ENCODE measurements at places on chromosomes 16 and 17.
A peak's percentile ranks its signal among the peaks of the same experiment; 100 is the strongest.

DNA sequence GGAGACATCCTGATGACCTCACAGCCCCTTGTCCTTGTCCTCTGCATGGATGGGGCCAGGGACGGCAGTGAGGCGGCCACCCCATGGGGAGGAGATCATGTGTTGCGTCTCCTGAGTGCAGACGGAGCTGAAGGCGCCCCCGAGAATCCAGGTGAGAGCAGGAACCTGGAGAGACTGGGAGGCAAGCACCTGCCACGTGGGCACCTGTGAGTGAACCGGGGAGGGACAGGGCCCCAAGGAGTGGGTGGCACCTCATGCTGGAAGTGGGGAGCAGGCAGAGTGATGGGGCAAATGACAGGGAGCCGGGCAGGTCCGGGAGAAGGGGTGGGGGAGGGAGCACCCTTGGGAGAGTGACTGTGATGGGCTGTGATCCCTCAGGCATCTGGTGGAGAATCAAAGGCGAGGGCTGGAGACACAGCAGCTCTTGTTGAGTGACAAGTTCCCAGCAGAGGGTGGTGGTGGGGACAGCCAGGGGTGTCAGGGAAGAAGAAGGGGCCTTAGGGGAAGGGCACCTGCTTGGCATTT, 174.3 kb upstream of the CHMP6 start:
- DNase-seq = no peak

DNA sequence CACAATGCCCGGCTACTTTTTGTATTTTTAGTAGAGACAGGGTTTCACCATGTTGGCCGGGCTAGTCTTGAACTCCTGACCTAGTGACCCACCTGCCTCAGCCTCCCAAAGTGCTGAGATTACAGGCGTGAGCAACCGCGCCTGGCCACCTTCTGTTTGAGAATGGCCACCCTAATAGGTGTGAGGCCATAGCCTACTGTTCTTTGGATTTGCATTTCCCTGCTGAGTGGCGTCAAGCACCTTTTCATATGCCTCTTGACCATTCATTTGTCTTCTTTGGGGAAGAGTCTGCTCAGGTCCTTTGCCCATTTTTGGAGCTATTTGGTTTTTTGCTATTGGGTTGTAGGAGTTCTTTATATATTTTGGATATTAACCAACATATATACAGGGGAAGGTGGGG, 276.7 kb downstream of the PARN start:
- DNase-seq = no peak

DNA sequence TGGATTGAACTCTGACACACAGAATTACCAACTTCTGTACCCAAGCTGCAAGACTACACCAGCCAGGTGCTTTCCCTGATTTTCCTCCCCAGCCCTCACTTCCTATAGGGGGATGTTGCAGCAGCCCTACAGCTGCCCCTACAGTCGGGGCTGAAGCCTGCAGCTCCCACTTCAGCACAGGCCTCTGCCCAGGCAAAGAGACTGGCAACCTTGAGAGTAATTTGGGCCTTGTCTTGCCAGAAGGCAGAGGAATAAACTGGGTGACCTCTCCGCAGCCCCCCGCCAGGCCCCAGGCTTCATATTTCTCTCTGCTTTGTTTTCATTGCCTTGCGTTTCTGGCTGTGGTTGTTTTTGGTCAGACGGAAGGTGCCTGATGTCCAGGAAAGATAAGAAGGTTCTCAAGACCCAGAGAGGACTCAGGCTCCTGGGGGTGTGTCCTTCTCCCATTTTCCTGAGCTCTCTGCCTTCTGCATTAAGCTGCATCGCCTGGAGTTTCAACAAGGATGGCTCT, 32.0 kb downstream of the SLC6A4 start:
- DNase-seq = no peak

GRCh38 chr17:79785900-79786810, 8.2 kb downstream of the CBX2 start:
- no peak for DNase-seq

DNA sequence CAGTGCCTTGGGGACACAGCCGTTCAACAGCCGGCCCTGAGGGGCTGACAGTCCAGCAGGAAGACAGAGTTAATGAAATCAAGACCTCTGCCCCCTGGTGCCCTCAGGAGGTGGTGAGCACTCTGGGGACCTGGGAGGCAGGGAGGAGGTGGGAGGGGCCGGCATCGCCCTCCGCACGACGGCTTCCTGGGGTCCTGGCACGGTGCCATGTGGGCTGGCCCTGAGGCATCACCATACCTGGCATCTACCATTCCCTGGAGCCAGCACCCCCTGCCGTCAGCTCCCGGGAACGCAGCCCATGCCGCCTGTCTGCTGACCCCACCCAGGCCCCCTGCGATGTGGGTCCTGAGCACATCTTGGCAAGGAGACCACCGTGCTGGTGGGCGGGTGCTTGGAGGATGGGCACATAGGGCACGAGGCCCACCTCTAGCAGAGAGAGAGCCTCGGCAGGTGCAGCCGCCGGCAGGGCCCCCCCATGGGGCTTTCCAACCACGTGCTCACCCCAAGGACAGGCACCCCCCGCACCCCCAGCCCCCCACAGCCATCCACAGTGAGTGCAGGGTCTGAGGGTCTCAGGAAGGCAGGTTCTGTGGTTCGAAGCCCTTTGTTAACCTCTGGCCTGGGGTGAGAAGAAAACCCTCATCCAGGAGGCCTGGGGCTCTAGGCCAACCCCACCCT, 52.5 kb downstream of the ZFPM1 start:
- DNase-seq = no peak

- DNase-seq = no peak
Observed at GRCh38 chr16:68144008-68144407, 58.8 kb downstream of the NFATC3 start.

- DNase-seq = no peak
Observed at GRCh38 chr17:50393700-50394099, 3.6 kb downstream of the LRRC59 start.

GRCh38 chr17:3708366-3708765, 12.4 kb upstream of the P2RX5 start:
- DNase-seq = no peak

GRCh38 chr16:21943571-21943970, 9.6 kb upstream of the UQCRC2 start:
- no peak for DNase-seq

DNA sequence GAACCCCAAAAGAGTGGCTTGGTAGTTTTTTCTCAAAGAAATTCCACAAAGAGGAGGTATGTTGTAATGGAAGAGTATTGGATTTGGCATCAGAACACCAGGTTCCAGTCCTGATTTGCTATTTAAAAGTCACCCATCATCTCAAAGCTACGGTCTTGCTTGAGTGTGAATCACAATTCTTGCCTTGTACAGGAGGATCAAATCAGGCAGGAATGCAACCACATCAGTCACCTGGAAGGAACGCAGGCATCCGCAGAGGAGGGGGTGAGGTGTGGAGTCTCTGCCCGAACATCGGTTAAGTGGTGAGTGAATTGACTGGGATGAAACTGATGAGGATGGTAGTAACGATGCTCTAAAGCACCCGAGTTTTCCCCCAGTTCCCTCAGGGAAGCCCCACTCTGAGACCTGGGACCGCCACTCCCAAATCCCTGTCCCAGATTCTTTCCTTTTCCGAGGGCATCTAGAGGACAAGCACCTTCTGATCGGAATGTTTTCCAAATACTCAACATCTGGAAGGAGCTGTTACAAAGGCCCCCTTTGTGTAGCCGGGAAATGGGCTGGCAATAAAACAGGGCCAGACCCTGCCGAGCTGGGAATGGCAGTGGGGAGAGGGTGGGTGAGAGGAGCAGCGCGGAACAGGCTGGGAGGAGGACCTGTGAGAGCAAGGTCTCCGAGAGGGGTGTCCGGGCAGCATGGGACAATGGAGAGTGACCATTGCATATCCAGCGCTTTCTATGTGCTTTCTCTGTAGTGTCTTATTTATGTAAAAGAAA, 469.6 kb downstream of the SLC39A11 start:
- no peak for DNase-seq

GRCh38 chr16:30069611-30070462, 4.3 kb downstream of the ALDOA start:
- no peak for DNase-seq

DNA sequence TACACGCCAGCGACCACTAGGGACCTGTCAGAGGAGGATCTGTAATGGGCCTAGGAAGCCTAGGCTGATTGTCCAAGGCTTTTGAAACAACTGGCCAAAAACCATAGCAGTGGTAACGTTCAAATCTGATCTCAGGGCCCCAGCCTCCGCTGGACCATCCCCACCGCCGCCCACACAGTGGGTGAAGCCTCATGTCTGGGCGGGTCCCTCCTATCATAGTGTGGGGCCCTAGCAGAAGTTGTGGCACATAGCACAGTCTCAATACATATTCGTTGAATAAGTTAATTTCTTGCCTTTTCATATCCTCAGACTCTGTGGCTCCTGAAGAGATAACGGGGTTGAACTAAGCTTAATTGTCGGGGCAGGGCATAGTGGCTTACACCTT, 818 bp downstream of the DPH1 start:
- DNase-seq = peak; percentile 92

DNA sequence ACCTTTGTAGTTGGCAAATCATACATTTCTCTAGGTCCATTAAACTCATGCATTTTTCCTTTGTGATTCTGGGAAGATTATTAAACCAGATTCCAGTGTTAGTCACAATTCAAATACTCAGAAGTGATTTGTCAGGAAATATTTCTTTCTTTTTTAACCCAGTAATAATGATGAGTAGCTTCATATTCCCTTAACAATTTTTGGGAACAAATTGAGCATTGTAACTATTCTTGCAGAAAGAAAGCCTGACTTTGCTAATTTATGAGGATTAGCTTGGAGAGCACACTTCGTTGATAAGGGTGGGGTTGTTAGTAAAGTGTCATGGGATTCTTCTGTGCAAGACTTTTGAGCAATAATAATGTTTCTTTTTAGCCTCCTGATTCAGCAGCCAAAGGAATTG, 18.7 kb upstream of the KRT24 start:
- no peak for DNase-seq

GRCh38 chr16:61681124-61681523, 355.1 kb downstream of the CDH8 start:
- no peak for DNase-seq

GRCh38 chr16:75483222-75483621, 12.0 kb downstream of the CHST6 start:
- no peak for DNase-seq

- peak; percentile 74 for DNase-seq
Observed at GRCh38 chr17:58200024-58200633, 7.6 kb downstream of the EPX start.

DNA sequence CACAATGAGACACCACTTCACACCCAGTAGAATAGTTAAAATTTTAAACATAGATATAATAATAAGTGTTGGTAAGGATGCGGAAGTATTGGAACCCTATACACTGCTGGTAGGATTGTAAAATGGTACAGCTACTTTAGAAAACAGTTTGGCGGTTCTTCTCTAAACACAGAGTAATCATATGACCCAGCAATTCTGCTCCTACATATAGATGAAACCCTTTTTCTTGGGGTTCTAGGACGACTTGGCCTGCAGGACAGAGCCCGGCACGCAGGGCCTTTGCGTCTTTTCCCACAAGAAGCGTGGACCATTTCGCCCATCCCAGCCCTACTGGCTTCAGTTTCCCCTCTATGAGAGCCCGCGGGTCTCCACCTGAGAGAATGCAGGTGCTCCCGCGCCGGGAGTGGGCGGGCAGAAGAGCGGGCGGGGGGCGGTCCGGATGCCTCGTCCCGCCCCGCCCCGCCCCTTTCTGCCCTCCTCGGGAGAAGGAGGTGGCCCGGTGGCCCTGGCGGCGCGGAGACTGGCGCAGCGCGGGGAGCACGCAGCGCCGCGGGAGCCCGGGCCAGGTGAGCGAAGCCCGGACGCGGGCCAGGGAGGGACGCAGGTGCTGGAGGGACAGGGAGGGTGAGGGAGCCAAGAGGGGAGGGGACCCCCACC, at the start of gene SDR42E2:
Gene SDR42E2 (plus strand): TSS at position 508 of the 657 bp plus-strand sequence. CDS start 3,077 bp downstream, outside the sequence.
- DNase-seq = peak; percentile 73

DNA sequence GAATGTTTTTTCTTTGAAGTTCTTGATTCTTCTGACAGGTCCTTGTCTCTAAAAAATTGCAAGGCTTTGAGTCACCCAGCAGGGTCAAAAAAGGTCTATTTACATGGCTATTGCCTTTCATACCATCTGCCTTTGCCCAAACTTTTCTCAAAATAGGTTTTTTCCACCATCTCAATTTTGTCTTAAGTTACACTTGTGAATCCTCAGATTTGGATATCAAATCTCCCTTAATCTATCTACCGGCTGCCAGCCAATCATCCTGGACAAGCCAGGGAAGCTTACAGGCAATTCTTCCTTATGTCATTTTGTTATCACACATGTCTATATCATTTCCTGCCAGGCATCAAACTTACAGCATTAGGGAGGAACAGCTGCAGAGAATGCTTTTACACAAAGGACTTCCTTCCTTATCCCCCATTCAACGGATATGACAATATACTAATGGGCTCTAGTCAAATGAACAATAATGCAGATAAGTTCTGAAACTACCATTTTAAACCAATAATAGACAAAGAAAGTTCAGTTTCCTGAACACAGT, 104.1 kb upstream of the CORO6 start:
- no peak for DNase-seq

DNA sequence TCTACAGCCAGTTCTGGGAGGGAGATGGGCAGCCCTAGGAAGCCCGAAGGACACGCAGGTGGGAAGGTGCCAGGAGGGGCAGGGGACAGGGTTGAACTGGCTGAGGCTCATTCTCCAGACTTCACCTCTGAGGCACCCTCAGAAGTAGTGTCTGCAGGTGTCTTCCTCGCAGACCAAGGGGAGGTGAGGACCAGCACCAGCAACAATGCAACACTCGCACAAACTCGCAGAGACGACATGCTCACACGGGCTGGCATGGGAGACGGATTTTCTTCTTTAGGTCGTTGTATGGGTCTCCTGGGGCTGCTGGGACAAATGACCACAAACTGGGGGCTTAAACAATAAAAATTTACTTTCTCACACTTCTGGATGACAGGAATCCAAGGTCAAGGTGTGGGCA, 132.2 kb upstream of the FOXF1 start:
- DNase-seq = no peak

DNA sequence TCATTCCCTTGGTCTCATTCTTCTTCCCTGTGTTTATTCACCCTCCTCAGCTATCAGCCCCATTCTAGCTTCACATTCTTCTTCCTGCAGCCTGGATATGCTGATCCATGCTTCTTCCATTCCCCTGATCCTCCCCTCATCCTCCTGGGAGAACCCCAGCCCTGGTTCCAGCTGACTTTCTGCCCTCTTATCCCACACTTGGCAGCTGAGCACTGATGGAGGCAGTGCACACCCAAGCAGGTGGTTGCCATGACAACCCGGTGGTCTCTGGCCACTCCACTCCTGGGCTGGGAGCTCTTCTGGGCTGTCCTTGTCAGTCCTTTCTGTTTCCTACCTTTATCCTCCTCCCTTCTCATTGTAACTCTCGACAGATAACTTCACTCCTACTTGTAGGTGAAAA, 16.7 kb upstream of the TUBG2 start:
- DNase-seq = peak; percentile 71

- no peak for DNase-seq
Observed at GRCh38 chr17:47953909-47954308, 3.8 kb downstream of the PRR15L start.

DNA sequence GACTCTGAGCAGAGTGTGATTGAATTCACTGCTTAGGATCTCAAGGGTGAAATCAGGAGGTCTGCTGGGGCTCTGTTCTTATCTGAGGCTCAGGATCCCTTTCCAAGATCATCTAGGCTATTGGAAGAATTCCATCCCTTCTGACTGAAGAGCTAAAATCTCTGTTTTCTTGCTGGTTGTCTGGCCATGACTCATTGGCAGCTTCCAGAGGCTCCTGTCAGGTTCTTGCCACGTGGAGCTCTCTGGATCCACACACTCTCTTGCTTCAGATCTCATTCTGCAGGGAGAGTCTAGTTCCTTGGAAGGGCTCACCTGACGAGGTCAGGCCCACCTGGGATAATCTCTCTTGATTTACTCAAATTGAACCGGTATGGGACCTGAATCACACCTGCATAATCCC, 930.7 kb downstream of the CDH8 start:
- DNase-seq = no peak

Measured in neural progenitor cell (in vitro differentiated cells).